ENCODE measurements at places on chromosomes 2 and 18. TPM values are rescaled to one million over a fixed set of nuclear protein-coding genes. Genes with fewer than 3 reads are reported as not detected.

The ZNF521 gene
- total RNA-seq, result 32.7 TPM

The RTP5 gene
- total RNA-seq, result not detected

The COBLL1 gene
- 152 TPM for total RNA-seq

The MOGAT1 gene
- not detected for total RNA-seq

The CNGA3 gene
- 1.3 TPM for total RNA-seq

The UGT1A4 gene
- total RNA-seq, result not detected

The OBSL1 gene
- total RNA-seq, result 135 TPM

The TTC31 gene
- total RNA-seq, result 36.5 TPM

The ABCG8 gene
- total RNA-seq, result not detected

The ADD2 gene
- 2.2 TPM for total RNA-seq

The FEZ2 gene
- total RNA-seq, result 93.8 TPM

The ARHGAP28 gene
- 6.6 TPM for total RNA-seq

The IL36RN gene
- total RNA-seq, result not detected

The CNRIP1 gene
- 39.6 TPM for total RNA-seq

The CYBRD1 gene
- 441 TPM for total RNA-seq

GRCh38 chr2:144596073-144596871, 76.4 kb upstream of the ZEB2 start:
- DNase-seq, result no peak

GRCh38 chr2:71736091-71736861, 282.9 kb downstream of the DYSF start:
- no peak for DNase-seq

- no peak for DNase-seq
Measured at GRCh38 chr2:11408959-11409571, 56.9 kb downstream of the E2F6 start.

DNA sequence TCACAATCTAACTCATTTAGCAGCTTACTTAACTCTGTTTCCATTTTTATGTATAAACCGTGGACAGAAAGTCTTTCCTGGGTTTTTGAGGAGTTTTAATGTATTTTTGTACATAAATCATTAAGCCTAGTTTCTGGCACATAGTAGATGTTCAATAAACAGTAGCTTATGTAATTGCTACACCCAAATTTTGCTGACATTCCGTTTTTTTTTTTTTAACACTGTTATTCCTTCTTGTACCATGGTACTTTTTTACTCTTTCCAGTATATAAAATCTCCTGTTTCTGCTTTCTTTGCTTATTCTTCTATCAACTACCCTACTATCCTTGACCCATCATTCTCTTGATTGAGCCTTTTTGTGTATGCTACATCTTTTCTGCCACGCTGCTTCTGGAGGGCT, 1151.3 kb upstream of the CRIM1 start:
- DNase-seq, result no peak

DNA sequence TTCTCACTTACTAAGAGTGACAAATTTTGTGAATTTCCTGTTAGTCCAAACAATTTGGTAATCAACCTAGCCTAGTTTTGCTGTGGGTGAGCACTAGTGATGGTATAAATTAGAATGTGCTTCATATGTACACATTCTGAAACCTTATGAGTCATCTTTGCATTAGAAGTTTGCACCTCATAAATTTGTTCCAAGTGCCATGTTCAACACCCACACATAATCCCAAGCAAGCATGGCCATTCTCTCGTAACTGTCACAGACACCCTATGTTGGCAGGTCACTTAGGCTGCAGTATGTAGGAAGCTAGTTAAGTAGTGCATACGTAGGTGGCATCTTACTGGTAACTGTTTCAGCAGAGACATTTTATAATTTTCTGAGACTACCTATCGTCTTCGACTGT, 46.9 kb downstream of the NAB1 start:
- DNase-seq, result no peak

DNA sequence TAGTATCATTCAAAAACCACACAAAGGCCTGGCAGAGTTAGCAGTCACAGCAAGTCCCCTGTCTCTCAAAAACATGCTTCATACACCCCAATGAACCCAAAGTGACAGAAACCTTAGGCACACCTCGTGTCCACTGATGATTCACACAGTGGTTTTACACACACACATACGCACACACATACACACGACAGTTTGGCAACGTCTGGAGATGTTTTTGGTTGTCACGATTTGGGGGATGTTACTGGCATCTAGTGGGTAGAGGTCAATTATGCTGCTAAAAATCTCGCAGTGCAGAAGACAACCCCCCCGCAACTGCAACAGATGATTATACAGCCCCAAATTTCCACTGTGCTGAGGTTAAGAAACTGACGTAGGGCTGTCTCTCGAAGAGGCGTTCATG, 72.9 kb upstream of the PARD3B start:
- DNase-seq, result no peak

- DNase-seq, result no peak
Measured at GRCh38 chr2:160388464-160389263, 104.9 kb downstream of the RBMS1 start.

DNA sequence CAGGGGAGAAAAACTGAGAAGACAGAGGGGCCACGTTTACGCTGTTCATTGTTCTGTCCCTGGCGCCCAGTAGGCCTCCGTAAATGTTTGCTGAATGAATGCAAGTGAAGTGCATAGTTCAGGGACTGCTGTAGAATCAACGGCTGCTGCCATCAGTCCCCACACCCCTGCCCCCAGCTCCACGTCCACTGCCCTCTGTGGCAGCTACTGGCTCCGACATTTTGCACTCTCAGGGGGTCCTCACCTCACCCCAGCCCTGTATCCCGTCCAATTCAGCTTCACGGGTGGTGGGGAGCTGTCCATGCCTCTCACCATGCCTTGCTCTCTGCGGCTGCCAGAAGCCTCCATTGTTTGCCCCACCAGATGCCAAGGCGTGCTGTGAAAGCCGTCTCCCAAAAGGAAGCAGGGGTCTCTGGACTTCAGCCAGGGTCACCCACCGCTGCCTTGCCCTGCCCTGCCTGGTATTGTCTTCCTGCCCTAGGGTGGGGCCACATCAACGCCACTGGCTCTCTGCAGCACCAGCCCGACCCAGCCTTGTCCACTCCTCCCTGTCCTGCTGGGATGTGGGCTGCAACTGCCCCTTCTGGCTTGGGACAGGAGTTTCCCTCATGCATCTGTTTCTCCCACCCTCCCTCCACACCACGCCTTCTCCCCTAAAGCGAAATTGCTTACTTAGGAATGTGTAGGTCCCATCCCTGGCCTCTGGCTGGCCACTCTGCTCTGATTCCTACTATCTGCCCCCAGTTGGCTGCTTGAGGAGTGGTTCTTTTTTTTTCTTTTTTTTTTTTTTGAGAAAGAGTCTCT, 86.0 kb downstream of the RHOB start:
- no peak for DNase-seq

DNA sequence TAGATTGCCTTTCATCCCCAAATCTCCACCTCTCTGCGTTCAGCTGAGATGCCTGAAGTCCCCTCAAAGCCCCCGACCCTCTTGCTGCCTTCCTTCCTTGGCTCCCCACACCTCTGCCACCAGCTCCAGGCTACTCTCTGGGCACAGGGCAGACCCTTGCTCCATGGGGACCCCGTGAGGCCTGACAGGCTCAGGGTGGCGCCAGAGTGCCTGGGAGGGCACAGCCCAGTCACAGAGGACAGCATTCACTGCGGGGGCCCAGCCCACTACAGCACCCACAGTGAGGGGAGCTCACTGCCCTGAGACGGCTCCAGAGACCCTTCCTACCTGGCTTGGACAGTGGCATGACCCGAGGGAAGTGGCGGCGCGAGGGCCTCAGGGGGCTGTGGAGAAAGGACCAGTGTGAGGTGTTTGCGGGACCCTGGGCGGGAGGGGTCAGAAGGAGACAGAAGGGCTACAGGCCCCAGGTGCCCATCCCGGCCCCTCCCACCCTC, 51.0 kb downstream of the AQP12A start:
- DNase-seq, result no peak

GRCh38 chr18:44246001-44246400, 434.7 kb upstream of the SETBP1 start:
- no peak for DNase-seq

DNA sequence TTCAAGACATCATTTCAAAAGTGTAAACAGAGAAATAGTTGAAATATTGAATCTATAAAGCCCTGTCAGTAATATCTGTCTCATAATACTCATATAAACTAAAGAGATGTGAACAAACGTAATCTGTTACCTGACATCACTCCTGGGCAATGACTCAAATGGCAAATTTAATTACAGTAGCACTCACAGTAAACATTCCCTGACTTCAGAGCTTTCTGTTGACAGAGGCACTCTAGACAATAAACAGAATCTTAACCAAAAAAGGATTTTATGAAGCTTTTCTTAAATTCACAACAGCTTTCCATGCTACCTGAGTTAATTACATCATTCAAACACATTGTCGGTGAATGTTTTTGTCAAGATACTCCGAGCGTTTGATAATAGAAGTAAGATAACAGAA, 128.1 kb upstream of the PDE1A start:
- no peak for DNase-seq

- no peak for DNase-seq
Measured at GRCh38 chr18:5197461-5197860, 404 bp upstream of the AKAIN1 start.

DNA sequence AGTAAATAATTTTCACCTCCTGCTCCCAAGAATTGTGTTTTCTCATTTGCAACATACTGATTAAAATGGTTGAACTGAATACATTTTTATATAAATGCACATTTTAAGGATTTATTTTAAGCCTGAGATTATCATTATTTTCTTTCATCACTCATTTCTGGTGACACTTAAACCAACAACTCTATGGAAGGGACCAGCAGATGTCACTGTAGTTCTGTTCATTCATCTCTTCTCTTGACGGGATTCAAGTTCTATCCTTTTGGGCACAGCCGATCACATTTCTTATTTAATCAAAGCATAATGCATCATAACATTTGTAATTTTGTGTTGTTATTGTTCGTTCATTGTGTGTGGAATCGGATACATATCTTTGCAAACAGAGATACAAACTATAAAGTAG, 417.9 kb downstream of the HRH4 start:
- DNase-seq, result no peak

- DNase-seq, result no peak
Measured at GRCh38 chr2:162524192-162524591, 180.3 kb downstream of the GCA start.

All from tibial nerve (tissue), 4 donors.